ENCODE measurements at places on chromosomes 7 and 10.

- DNase-seq: no peak
Measured at GRCh38 chr7:48094861-48095293, 5.8 kb downstream of the UPP1 start.

DNA sequence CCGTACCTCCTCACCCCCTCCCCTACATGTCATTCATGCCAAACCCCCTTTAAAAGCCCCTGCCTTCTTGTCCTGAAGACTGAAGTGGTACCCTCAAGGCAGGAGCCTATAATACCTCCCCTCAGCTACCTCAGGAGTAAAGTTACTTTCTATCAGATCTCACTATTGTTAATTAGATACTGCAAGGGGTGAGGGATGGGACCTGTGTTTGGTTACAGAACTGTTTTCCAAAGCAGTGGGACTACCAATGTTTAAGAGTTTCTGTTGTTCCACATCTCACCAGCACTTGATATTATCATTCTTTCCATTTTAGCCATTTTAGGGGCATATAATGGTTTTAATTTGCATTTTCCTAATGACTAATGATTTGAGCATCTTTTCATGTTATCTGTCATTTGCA is 196.8 kb upstream of the LRRN3 start:
- no peak for DNase-seq

GRCh38 chr7:78018641-78019446 is 220.3 kb downstream of the PHTF2 start:
- no peak for DNase-seq

GRCh38 chr7:101744588-101744987 is 72.8 kb upstream of the CUX1 start:
- no peak for DNase-seq

GRCh38 chr7:36045326-36045725 is 107.7 kb upstream of the EEPD1 start:
- no peak for DNase-seq

All from suprapubic skin (tissue), 4 donors.